ENCODE measurements at places on chromosomes 11 and 22.

DNA sequence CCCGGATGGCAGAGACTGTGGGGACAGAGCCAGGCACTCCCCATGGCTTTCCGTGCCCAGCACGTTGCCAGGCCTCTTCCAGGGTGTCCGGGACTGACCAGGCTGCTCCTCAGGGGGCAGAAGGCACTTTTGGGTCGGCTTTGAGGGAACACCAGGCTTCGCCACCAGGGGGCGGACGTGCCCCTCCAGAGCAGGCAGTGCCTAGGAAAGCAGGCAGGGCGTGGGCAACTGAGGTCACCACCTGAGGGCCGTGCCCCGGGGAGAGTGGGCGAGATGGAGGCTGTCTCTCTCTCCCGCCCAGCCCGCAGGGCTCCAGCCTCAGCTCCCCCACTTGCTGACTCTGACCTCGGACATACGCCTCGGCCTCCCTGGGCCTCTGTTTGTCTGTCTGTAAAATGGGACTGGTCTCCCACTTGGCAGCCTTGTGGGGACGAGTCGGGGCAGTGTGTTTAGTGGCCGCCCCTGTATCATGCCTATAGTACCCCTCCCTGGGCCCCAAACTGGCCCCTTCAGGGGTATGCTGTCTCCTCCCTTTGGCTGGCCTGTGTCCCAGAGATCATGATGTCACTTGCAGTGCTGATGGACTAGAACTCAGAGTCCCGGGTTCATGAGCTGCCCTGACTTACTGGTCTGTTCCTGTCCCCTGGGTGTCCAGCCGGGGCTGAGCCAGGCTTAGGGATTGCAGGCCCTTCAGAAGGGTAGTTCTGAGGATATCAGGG is 4.4 kb upstream of the PRR5 start:
- DNase-seq = no peak

- DNase-seq = no peak
These were observed 2.1 kb downstream of the ARAP1 start for GRCh38 chr11:72750086-72750485.

- DNase-seq = no peak
These were observed 22.9 kb downstream of the TRIM22 start for GRCh38 chr11:5712507-5712906.

DNA sequence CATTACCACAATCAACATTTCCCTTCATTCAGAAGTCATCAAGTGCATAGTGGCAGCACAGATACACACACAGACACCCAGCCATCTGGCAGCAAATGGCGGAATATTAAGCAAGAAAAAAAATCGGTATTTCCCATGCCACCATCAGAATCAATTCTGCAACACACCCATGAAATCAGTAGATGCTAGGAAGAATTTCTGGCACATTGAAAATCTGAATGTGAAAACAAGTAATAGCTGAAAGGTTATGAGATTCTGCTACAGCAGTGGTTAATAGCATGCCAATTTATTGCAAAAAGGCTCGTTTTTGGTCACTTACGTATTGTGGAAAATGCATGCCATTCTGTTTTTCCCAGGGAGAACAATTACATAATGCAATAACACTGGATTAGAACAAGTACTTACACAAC is 91.1 kb downstream of the PICALM start:
- no peak for DNase-seq

DNA sequence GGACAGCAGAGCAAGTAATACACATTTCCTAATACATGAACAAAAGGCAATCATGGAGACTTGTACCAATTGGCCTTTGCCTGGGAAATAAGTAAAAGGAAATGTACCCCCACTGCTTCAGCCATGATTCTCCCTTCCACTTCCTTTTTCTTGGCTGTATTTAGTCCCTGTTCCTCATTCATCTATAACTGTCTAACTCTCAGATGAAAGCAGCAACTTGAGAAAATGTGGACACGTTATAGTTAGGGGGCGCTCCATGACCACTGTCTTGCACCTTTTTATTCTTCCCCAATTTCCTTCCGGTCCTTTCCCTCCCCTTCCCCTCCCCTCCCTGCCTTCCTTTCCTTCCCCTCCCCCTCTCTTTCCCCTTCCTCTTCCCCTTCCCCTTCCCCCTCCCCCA is 61.3 kb upstream of the BARX2 start:
- no peak for DNase-seq

DNA sequence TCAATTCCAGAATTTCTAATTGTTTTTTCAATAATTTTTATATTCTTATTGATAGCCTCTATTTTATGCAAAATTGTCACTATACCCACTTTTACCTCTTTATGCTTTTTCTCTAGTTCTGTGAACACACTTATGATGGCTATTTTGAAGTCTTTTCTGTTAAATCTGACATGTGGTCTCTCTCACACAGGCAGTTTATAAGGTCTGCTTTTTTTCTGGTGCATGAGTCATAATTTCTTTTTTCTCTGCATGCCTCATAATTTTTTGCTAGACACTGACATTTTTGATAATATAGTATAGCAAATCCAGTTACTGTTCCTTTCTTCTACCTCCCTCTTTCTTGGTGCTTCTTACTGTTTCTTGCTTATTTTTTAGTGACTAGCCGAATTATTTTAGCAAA is 36.0 kb downstream of the ZBTB44 start:
- no peak for DNase-seq

DNA sequence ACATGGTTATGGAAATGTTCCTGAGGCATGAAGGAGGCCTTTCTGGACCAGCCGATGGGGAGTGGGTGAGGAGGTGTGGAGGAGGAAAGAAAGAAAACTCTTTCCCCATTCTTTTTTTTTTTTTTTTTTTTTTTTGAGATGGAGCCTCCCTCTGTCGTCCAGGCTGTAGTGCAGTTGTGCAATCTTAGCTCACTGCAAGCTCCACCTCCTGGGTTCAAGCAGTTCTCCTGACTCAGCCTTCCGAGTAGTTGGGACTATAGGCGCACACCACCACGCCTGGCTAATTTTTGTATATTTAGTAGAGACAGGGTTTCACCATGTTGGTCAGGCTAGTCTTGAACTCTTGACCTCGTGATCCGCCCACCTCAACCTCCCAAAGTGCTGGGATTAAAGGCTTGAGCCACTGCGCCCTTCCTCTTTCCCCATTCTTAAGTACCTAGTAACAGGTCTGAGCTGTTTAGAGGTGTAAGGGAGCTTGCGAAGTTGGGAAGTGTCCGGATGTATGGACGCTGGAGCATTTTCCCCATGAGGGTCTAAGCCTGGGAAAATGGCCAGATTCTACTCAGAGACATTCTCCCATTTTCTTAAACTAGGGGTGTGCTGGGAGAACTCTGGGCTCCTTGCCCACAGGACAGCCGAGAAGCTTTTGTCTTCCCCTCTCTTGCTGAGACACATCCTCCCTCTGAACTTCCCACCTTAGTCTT is 135.8 kb downstream of the TEAD1 start:
- no peak for DNase-seq

DNA sequence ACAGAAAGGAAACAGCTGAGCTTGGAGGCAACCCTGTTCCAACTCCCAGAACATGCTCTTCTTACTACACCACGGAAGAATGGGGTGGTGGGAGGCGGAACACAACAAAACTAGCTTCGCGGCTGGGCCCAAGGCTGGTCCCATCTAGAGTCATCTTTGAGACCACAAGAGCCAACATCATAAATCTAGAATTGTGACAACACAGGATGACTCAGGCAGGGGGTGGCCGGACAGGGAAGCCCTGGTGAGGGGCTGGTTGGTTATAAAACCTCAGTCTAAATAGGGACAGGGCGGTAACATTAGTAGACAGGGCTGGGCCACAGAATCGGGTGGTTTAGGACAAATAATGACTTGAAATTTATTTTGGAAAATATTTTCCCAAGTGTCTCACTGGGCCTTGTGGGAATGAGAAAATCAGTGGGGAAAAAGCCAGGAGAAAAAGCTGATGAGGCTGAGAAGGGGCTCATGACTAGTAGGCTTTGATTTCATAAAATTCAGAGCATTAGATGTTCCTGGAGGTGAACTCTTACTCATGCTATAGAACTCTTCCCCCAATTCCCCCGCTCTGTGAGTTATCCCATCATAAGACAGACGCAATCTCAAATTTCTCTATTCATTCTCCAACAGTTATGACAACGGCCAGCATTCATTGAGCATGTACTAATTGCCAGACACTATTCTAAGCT is 151.8 kb upstream of the TIMP3 start:
- DNase-seq = no peak

GRCh38 chr22:28172892-28173670 is 254.0 kb upstream of the PITPNB start:
- DNase-seq = no peak

DNA sequence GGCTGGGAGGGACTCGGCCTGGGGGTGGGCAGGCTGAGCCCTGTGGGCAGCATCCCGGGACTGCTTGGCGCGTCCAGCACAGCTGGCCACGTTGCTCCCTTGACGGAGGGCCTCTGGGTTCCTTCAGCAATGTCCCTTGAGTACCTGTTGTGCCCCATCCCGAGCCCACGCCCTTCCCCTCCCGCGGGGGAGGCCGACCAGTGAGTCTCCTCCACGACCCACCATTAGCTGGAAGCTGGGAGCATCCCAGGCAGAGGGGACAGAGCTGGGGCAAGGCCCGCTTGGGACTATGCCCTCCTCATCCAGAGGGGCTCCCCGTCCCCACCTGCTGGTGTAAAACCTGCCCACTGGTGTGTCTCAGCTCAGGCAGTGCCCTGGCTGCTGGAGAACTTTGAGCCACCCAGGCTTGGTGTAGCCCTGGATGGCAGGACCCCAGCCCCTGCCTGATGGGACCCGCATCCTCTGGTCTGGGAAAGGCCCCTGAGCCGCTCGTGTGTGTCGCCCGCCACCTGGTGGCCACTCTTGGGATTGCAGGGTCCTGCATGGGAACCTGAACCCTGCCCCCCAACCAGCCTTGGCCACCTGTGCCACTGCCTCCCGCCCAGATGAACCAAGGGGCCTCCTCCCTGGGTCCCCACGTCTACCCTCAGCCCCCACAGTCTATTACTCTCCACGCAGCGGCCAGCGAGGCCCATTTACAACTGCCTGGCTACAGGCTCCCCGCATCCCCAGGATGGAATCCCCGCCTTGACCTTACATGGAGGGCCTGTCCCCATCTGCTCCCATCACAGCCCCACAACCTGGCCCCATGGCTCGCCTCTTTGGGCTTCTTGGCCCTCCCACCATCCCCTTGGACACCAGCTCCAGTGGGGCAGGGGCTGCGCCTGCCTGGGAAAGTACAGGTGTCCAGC is 16.6 kb upstream of the ARHGAP8 start:
- DNase-seq = no peak

- no peak for DNase-seq
These were observed 13.7 kb downstream of the CYP2D6 start for GRCh38 chr22:42116848-42117424.

GRCh38 chr11:22491555-22492225 is 133.9 kb downstream of the FANCF start:
- DNase-seq = peak; percentile 7

DNA sequence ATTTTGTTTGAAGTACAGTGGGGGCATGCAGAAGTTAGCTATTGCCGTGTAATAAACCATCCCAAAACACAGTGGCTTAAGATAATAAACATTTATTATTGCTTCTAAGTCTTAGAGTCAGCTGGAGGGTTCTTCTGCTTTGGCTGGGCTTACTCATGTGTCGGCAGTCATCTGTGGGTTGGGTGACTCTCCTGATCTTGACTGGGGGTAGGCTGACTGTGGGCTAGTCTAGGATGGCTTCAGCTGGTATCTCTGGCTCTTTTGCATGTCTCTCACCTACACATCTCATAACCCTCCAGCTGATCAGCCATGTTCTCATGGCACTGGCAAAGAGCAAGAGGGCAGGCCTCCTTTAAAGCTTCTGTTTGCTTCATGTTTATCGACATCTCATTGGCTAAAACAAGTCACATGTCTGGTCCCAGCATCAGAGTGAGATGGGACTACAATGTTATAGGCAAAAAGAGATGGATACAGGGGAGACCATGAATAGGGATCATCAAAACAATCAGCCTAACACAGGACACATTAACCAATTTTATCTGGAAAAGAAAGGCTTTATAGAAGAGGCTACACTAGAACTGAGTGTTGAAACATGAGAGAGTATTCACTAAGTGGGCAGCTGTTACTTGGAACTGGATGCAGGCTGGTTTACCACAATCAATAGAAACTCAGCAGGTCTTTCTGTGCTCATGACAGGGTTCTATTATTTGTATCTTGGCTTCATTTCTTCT is 5.1 kb downstream of the LRRC51 start:
- no peak for DNase-seq

DNA sequence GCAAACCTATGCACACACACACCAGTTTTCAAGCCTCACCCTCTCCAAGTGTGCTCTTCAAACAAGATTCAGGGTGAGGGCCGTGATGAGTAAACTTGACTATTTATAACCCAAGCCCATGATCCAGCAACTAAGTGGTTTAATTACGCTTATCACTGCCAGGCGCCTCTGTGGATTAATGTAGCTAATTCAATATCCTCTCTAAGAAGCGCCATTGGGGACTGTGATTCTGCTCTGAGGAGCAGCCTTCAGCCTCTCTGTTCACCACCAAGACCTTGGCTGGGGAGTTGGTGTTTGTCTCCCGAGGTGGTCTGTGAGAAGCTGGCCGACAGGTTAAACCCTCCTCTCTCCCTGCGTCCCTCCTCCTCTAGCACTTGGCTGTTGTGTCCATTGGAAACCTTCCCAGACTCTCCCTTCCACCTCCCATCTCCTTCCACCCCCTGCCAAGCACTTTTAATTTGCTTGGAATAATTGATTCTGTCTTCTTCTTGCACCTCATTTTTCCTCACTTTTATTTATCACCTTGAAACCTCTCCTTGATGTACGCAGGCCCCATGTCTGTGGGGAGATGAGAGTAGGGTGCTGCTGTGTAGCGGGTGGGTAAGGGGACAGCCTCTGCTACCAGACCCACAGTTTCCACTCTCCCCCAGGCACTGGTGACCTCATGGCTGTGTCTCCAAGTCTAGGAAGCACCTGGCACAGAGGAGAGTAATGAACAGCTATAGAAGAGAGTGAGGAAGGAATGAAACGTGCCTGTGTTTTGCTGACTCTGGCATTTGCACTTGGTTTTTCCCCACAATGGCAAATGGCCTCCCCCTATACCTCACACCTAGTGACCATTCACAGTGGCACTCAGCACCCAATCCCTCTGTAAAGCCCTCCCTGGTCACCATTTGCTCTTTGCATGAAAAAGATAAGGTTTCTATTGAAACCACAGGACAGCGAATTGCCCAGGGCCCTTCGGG is 236.6 kb downstream of the GRIK4 start:
- DNase-seq = no peak

- no peak for DNase-seq
These were observed 29.2 kb upstream of the CHORDC1 start for GRCh38 chr11:90252053-90252452.

- DNase-seq = no peak
These were observed 32.8 kb downstream of the CSTPP1 start for GRCh38 chr11:46969379-46969778.

- DNase-seq = no peak
These were observed 72.8 kb upstream of the MTMR2 start for GRCh38 chr11:95996621-95997235.

- no peak for DNase-seq
These were observed 3.6 kb upstream of the TSSK2 start for GRCh38 chr22:19127329-19128008.
